Stimulated activated CD4-positive, alpha-beta T cell treated with anti-CD3 and anti-CD28 coated beads, Interleukin-15, amount 100 ng/mL, for 48 hours (primary cell): ENCODE measurements at places on chromosomes 4 and X.

DNA sequence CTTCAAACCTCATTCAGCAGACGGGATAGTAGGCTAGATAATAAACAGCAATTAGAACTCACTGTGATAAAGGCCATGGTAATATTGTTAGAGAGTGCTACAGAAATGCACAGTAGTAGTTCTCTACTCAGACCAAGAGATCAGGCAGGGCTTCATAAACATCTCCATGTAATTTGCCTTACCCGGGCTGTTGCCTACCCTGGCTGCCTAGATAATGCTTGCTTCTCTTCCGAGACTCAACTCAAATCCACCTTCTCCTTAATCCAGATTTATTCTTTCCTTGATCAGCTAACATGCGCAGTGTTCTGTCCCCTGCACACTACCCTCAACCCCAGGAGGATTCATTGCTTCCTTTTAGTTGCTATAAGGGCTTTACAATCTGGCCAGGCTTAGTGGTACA lies 21.8 kb downstream of the ANK2 start:
- DNase-seq, result no peak

DNA sequence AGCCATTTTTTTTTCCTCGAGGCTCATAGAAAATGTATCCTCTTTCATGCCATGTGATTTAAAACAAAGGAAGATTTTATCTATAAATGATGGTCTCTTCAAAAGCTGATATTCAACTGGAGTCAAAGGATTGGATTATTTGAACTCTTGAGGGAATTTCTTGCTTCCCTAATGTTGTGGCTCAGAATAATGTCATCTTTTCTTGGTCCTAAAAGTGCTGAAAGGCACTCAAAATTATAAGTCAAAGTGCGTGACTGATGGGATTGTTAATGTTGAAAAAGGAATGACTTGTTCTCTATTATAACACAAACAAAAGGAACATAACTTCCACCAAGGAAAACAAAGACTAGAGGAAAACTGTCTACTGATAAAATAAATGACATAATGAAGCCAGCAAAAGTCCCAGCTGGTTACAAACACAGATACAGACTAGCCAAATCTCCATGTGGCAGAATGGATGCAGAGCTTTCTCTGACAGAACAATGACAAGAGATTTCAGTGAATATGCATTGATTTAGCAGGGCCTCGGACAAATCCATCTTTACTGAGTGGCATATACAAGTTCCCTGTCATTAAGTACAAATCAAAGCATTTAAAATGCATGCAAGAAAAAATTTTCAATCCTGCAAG lies 552.6 kb downstream of the GBA3 start:
- no peak for DNase-seq

DNA sequence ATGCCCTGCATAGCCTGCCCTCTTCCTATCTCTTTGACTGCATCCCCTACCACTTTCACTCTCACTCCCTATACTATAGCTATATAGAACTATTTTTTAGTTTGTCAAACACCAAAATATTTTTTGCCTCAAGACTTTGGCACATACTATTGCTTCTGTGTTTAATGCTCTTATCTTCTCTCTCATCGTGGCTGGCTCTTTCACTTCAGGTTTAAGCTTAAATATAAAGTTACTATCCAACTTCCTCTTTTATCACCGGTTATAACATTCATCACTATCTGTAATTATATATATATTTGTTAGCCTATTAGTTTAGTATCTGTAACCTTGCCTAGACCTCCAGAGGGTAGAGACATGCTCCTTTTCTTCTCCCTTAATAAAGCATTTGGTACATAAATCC lies 11.5 kb upstream of the HMGB2 start:
- DNase-seq, result no peak

- DNase-seq, result no peak
Observed at GRCh38 chr4:42638321-42638720, 18.6 kb downstream of the ATP8A1 start.

GRCh38 chr4:128145727-128146126 lies 84.6 kb downstream of the LARP1B start:
- DNase-seq, result no peak

- no peak for DNase-seq
Observed at GRCh38 chr4:164251257-164251656, 502.7 kb upstream of the SMIM31 start.

- DNase-seq, result no peak
Observed at GRCh38 chr4:159433337-159433736, 330.5 kb downstream of the RAPGEF2 start.

- no peak for DNase-seq
Observed at GRCh38 chr4:8723222-8723980, 130.8 kb downstream of the CPZ start.

DNA sequence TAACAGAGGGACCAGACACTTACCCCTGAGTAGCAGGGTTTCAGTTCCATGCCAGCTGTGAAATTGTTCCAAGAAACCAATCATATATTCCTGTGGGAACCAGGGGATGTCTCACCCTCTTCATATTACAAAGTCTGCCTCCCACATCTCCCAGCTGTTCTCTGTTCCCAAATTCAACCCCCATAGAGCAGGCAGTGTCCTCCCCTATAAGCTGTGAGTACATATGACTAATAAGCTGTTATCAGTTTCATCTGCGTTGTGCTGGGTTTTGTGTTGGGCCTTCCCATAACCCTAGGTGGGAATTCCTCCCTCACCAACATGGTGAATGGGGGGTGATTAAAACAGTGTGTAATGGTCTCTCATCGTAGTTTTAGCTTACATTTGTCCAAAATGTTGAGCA lies 41.0 kb downstream of the CEP44 start:
- no peak for DNase-seq

DNA sequence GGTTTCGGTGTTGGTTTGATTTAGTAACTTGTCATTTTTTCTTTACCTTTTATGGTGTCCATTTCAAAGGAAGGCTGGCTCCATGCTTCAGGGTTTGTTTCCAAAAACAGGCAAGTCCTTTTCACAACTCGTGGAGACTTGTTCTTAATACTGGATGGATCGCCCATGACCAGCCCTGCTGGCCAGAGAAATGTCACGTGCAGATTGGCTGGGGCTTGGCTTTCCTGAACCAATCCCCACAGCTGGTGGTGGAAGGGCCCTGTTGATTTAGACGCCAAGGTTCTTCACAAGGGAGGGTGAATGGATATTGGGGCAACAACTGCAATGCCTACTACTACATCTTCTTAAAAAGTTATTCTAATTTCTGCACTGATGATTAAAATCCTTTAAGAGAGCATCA lies 92.6 kb downstream of the SHROOM3 start:
- no peak for DNase-seq

- no peak for DNase-seq
Observed at GRCh38 chr4:26953366-26953765, 92.7 kb downstream of the STIM2 start.

- no peak for DNase-seq
Observed at GRCh38 chr4:785332-786073, 40.4 kb downstream of the CPLX1 start.
